Posterior cingulate gyrus (tissue), 11 donors: ENCODE measurements at places on chromosomes 2 and 18.
A peak's percentile ranks its signal among the peaks of the same experiment; 100 is the strongest.

- DNase-seq = no peak
These were observed 325.6 kb downstream of the TXNL1 start for GRCh38 chr18:56312551-56313335.

GRCh38 chr2:75035444-75036353 lies 77.3 kb downstream of the POLE4 start:
- no peak for DNase-seq

DNA sequence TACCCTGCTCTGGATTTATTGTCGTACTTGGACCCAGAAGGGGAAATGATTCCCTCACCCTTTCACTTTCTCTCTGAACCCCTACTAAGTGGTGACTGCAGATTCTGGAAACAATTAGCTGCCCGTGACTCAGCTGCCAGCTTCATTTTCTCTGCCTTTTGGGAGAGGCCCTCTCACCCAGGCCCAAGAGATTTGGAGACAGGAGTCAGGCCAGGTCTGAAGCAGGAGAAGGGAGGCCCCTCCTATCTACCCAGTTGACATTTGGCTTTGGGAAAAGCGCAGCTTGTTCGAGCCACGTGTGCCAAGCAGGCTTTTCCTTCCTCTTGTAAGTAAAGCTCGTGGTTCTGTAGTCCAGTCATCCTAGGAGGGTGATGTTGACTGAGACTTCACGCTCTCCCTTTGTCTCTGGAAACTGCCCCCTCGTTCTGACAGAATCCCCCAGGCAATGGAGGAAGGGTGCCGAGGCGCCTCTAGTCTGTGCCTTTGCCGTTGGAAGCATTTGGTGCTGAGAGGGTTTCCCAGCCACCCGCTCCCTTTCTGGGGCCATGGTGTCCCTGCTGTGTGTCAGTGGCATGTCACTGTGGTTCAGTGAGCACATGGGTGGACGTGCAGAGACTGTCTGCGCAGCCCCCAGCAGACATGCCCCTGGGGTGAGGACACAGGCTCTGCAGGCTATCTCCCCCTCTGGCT lies 8.6 kb downstream of the OXER1 start:
- DNase-seq = no peak

- no peak for DNase-seq
These were observed 23.6 kb upstream of the COL6A3 start for GRCh38 chr2:237437566-237437965.

DNA sequence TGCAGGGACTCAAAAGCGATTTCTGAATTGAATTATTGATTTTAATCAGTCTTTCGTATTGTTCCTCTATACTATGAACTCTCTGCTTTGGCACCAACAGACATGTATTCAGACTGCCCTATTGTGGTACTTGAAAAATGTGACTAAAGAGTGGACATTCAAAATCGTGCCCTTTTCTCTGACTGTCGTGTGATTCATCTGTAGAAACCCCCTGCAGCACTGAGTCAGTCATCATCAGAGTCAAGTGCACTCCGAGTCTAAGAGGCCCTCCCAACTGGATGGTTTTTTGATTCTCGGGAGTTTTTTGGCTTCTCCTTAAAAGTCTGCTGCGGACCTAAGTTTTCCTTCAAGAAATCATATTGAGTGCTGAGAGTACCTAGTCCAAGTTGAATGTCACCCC lies 96.4 kb upstream of the FOSL2 start:
- no peak for DNase-seq

- peak; percentile 65 for DNase-seq
These were observed 49.4 kb downstream of the TWIST2 start for GRCh38 chr2:238897122-238897880.

GRCh38 chr2:19863303-19864041 lies 38.3 kb downstream of the TTC32 start:
- DNase-seq = peak; percentile 96

GRCh38 chr18:27185025-27185763 lies at the start of gene CHST9:
Gene CHST9, minus strand, starts transcription at chr18:27185308. Its CDS starts 42,499 bp downstream, at chr18:27142809.
- peak; percentile 28 for DNase-seq

- no peak for DNase-seq
These were observed 16.0 kb upstream of the CNDP2 start for GRCh38 chr18:74480149-74480651.

DNA sequence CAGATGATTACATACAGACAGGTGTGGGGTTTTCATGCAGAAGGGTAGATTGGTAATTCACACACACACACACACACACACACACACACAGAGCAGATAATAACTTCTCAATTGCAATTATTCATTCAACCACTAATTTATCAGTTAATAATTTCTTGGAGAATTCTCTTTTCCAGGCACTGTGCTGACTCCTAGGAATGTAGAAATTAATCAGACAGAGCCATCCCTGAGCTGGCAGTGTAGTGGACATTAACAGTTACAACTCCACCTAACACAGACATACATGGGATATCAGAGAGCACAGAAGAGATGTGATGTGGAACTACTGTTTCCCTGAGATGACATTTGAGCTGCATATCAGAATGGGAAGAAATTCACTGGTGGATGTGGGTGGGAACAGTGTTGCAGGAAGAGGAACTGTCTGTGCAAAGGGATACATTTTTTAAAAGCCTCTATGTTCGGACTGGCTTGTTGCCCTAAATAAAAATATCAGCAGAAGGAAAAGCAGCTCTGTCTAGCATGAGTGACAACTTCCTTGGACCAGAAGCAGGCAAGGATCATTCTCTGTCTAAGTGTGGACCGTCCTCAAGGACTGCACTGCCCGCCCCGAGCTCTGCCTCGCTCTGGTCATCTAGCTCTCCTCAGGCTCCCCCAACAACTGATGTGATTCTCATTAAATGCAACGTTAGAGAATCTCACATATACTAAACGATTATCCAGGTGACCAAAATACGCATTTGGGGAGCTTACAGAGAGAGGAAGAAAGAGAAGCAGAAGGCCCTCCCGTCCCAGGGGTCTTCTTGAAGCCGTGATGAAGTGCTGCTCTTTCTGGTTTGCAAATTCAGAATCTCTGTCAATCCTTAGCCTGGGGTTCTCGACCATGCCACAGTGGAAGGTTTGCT lies 173.4 kb upstream of the TRIB2 start:
- no peak for DNase-seq

DNA sequence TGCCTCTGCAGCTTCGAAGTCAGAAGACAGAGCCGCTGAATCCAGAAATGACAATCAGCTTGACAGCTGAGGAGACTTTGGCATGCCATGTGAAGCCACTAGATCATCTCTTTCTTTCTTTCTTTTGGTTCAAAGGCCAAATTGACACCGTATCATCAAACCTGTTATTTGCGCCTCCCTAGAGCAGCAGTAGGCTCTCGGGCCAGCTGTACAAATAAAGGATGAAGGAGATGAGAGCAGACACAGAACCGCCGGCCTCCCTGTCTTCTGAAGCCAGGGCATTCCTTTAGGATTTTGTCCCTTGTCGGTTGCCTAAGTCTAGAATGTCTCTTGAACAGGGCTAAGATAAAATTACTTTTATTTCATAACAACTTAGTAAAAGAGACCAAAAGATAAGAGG lies 36.8 kb downstream of the COL4A4 start:
- DNase-seq = no peak

- DNase-seq = no peak
These were observed 1304.4 kb upstream of the ACVR2A start for GRCh38 chr2:146540271-146540932.

DNA sequence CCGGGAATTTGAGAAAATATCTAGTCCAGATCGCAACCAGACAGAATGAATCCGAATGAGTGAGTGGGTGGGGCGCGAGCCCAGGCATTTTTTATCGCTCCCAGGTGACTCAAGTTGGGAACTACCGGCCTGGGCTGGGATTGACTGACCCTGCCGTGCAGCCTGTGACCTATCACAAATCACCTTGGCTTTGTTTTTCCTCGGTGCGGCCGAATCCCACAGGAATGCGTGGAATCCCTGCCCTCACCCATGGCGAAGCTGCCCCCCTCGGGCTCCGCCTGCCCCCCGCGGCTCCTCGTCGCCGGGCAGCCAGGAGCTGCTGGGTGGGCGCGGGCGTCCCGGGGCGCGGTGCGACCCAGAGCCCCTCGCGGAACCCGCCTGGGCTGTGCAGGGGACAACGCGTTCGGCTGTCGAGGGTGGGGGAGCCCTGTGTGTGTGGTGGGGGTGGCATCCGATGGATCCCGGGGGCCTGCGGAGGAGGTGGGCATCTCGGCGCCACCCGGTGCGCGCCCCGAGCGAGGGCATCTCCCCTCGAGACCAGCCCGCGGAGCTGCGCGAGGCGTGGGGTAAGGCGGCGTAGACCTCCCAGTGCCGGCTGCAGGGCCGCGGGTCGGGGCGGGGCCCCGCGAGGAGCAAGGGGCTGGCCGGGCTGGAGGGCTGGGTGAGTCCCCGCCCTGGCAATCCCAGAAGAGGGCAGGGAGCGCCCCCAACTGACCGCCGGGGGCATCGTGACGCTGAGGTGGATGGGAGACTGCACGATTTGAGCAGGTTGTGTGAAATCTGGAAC lies 16.5 kb downstream of the B3GNT7 start:
- peak; percentile 88 for DNase-seq

DNA sequence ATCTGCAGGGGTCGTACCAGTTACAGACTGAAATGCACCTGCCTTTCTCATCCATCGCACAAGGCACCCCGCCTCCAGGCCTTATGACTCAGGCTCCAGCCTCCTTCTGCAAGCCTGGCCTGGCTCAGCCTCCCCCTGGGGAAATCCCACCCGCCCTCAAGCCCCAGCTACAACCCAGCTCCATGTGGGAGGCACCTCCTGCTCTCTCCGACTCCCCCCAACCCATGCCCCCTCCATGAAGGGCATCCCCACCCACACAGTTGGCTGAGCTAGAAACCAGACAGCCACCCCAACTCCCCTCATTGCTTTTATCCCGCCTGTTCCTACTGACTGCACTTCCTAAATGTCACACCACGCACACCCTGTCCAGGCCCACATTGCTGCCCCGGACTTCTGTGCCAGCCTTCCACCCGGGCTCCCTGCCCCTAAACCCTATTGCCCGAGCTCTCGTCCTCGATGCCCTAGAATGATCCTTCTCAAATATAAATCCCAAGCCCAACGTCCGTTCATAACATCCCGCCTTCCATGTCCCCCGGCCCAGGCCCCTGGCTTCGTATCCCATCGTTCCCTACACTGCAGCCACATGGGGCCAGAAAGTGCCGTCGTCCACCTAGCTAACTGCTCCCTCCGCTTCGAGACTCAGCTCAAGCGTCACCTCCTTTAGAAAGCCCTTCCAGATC lies 9.9 kb downstream of the DNMT3A start:
- no peak for DNase-seq

DNA sequence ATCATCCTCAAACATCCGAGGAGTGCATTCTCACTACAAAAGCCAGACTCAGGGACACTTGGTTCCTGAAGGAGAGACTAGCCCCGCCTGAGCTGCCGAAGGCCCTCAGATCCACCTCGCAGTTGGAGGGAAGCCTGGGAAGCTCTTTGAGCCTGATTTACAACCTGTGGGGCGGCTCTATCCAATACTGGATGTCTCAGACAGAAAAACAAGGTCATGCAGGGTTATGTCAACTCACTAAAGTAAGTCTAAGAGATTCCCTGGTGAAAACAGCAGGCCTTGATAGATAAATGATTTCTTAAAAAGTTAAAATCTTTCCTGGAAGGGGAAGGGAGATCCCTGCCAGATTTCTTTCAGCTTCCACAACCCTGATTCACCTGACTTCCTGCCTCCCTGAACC lies 284.3 kb downstream of the CYP26B1 start:
- no peak for DNase-seq

DNA sequence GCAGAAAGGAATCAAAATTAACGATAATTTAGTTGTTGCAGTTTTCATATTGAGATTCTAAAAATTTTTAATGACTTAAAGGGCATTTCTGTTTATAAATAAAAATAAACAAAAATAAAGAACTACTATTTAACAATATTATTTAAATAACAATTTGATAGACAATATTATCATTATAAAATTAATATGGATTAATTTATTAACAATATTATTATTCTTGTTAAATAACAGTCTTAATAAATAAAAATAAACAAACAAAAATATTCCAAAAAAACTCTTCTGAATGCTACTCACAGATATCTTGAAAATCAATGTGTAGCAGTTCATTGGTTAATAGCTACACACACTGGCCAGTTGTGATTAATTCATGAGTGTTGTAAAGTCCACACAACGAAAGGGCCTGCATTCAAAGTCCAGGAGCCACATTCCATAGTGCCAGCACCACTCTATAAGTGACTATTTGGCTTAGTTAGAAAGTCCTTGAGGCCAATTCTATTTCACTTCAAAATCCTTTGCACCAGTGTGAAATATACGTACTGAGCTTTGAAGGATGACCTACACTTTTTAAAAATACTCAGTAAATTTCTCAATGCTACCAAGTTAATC lies 117.1 kb downstream of the ZNF521 start:
- DNase-seq = no peak

DNA sequence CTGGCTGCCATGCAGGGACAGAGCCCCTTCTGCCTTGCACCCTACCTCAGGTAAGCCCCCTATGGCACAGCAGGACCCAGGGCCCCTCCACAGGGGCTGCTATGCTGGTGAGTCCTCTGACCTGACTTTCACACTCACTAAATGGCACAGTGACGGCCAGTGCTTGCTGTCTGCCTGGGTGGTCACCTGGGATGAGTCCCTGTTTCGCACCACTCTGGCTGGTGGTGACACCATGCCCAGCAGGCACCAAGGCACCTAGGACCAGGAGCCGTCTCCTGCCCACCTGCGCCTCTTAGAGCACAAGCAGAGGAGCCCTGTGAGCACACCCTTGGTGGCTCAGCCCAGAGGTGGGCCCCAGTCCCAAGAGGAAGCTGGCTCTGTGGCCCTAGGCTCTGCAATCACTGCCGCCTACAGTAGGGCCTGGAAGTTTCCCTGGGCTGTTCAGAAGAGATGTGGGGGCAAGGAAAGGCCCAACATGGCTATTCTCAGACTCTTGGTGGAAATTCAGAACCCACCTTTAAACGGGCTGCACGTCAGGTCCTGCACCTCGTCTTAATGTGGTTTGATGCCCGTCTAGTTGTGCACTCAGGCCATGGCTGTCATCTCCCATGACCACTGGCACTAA lies 96.0 kb downstream of the PLB1 start:
- no peak for DNase-seq

- no peak for DNase-seq
These were observed 2.3 kb downstream of the OBSL1 start for GRCh38 chr2:219569041-219569440.

DNA sequence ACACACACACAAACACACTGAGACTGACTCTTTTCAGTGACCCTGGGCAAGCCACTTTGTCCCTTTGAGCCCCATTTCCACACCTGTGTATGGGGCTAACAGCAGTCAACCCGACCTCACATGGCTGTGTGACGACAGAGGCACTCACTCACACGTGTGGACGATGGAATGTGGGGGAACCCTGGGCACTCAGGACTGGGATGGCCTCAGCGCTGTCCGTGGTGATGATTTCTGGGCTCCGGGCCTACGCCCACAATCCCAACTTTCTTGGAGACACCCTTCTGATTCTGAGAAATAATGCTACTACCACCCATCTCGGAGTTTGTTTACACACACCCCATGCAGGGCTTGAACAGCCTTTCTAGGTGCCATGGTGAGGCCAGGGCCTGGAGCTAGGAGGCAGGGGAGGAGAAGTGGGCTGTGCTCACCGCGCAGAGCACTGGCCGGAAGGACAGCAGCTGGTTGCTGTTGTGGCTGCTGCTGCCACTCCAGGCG lies 1.5 kb downstream of the CRYBA2 start:
- DNase-seq = no peak
